Putamen (tissue), 1 donor: ENCODE measurements at places on chromosomes 6 and 20.

DNA sequence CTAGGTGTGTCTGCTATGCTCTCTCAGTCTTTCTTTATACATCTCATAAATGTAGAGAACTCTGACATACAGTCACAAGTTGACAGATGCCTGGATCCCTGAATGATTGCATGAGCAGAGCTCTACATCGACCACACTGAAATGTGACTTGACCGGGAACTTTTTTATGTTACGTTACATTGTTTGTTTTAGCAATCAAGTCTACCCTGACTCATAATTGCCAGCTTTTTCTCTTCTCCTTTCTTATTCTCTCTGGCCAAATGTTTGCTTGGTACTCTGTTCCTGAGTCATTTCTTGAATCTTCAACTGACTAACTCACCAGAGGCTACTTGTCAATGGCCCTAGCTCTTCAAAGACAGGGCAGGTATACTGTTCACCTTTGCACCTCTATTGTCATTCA, 213.6 kb upstream of the DTNBP1 start:
- no peak for DNase-seq

DNA sequence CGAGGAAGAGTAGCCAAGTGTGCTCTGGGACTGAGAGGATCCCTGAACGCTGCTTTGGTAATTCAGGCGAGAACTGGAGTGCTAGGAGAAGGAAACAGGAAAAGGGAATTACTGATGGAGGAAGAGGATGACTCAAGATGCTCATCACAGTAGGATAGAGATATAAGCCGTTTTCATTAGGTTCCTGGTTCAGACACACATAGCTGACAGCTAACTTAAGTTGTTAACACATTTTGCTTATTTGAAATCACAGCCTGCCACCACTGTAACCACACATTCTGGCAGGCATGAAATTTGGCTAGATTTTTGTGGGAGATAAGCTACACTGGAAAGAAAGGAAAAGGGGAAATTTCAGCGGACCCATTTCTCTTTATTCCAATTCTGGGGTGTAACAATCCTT, 138.2 kb upstream of the SLC22A16 start:
- no peak for DNase-seq

DNA sequence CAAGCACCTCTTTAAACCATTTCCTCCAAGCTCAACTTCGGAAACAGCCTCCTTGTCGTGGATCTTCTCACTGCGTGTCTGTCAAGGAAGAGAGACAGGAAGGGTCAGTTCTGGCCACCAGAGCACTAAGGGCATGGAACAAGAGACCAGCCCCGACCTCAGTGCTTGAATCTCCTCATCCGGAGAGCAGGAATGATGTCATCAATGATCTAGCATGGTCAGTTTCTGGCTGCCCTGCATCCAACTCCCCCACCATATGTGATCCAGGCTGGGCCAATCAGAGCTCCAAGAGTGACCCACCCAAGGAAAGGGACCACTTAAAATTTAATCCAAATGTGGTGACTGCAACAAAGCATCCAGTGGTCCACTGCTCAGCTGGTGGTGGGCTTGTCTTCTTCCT, 23.3 kb upstream of the DSN1 start:
- DNase-seq: no peak

- DNase-seq: no peak
Measured at GRCh38 chr20:43899274-43900120, 15.2 kb upstream of the TOX2 start.

DNA sequence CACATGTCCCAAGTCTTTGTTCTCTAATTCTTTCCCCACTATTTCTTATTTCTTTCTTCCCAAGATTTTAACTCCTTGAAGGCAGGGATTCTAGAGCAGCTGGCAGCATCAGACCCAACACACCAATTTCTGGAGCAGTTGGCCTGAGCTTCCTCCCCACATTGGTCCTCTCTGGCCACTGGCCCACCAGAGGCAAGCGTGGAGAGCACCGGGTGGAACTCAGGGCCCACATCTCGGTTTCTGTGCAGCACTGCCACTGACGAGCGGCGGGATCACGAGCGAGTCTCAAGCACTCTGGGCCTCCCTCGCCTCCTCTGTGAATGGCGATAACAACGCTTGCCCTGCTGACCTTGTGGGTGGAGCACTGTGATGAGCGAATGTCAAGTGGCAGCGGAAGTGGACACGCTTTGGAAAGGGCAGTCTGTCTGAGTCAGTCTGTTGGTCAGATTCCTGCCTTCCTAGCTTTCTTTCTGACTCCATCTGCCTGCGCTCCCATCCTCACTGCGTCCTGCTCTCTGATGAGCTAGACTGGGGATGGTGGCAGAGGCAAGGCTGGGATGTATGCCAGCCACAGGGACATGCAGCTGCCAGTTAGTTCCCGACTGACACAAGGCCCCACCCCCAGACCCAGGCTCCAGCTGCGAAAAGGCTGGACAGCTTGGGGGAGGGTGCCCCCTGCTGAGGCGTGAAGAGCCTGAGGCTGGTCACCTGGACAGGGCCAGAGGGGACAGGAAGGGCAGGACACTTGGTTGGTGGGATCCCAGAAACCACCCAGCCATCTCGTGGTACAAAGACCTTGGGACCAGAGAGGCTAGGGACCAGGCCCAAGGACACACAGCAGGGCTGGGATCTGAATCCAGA, 4.5 kb upstream of the SPDEF start:
- DNase-seq: no peak

DNA sequence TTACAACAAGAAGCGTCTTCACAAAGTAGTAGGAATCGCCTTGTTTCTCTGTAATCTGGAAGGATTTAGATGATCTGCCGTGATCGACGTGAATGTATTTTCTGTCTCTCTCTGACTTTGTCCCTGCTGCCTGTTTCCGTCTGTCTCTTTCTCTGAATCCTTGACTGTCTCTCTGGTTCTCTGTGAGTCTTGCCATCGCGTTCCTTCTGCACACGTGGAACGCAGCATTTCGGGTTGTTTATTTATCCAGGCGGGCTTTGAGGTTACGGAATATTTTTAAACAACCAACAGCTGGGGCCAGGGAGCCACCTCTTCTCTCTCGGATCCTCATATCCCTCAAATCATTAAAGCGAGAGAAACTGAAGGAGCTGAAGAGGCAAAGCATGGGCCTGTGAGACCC, 215.9 kb downstream of the ZDHHC14 start:
- no peak for DNase-seq

- DNase-seq: no peak
Measured at GRCh38 chr6:116514111-116514510, 2.7 kb downstream of the CALHM5 start.

- DNase-seq: no peak
Measured at GRCh38 chr20:58623579-58624473, 27.3 kb upstream of the STX16 start.

- no peak for DNase-seq
Measured at GRCh38 chr6:47628448-47629272, 69.7 kb upstream of the ADGRF4 start.

- no peak for DNase-seq
Measured at GRCh38 chr20:53413186-53413631, 180.4 kb downstream of the ZNF217 start.

DNA sequence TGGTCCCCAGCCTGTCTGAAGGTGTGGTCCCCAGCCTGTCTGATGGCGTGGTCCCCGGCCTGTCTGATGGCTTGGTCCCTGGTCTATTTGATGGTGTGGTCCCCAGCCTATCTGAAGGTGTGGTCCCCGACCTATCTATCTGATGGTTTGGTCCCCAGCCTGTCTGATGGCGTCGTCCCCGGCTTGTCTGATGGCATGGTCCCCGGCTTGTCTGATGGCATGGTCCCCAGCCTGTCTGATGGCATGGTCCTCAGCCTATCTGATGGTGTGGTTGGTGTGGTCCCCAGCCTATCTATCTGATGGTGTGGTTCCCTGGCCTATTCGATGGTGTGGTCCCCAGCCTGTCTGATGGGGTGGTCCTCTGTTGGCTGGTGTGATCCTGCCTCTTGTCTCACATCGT, 18.2 kb upstream of the MRGBP start:
- DNase-seq: no peak

DNA sequence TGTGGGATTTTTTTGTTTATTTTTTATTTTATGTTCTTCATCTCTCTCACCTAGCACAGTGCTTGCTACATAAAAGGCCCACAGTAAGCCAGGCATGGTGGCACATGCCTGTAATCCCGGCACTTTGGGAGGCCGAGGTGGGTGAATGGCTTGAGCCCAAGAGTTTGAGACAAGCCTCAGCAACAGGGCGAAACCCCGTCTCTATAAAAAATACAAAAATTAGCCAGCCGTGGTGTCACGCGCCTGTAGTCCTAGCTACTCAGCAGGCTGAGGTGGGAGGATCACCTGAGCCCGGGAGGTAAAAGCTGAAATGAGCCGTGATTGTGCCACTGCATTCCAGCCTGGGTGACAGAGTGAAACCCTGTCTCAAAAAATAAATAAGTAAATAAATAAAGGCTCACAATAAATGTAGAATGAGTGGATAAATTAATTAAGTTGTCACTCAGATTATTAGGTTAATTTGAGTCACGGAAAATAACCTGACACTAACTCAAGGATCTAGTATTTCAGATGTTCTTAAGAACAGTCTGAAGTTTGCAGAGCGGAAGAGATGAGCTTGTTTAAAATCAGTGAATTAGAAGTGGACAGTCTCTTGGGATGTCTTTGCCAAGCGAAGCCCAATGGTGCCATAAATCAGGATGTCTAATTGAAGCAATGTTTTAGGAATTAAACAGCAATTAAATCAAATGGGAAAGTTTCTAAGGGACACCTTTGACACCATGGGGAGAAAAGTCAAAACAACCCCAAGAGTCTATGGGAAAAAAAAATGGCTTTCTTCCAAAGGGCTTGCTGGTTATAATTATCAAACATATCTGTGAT, 214.4 kb downstream of the ZNF217 start:
- no peak for DNase-seq

GRCh38 chr20:59736366-59736765, 132.0 kb downstream of the PHACTR3 start:
- DNase-seq: no peak

DNA sequence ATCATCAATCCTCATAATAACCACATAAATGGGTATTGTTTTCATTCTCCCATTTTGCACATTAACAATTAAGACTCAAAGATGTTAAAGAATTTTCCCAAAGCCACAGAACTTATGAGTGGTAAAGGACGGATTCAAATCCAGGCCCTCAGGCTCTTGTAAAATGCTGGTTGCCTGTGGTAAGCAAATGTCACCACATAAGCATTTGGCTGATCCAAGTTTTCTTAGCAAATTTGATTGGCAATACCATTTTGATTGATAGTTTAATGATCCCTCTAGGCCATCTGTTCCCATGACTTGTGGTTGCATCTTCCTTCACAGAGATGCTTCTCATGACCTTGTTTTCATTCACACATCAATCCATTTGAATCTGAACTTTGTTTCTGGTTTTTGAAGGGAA, 252.0 kb upstream of the RIN2 start:
- DNase-seq: no peak

GRCh38 chr6:153959276-153959675, 79.8 kb upstream of the OPRM1 start:
- no peak for DNase-seq

DNA sequence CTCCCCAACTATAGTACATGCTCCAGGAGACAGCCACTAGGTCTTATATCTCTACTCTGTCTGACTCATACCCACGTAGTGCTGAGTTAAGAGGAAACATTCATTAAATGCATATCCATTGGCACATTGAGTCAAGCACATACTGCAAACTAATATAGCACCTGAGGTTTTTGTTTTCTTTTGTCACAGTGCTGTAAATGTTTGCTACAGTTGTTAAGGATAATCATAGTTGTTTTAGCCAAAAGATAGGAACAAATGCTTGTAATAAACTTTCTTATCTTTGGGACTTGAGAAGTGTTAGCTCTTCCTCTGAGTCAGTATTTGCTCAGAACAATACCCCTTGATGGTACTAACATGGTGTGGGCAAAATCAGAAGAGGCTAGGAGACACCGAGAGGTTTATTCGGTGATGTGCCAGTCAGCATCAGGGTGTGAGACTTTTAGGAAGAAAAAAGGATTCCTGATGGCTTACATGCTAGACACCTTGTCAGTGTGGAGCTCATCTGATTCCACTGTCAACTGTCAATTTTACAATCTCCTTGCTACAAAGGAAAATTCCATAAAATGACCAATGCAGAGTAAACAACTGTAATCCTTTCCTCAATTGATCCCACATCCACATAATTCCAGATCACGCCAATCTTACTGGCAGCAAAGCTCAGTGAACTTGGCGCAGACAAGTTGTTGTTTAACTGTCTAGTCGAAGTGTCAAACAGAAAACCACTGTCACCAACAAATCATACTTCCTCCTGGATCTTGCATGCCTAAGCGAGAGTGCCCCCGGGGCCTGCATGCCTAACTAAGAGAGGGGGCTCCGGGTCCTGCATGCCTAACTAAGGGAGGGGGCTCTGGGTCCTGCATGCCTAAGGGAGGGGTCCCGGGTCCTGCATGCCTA, 36.1 kb downstream of the ELOVL2 start:
- no peak for DNase-seq

DNA sequence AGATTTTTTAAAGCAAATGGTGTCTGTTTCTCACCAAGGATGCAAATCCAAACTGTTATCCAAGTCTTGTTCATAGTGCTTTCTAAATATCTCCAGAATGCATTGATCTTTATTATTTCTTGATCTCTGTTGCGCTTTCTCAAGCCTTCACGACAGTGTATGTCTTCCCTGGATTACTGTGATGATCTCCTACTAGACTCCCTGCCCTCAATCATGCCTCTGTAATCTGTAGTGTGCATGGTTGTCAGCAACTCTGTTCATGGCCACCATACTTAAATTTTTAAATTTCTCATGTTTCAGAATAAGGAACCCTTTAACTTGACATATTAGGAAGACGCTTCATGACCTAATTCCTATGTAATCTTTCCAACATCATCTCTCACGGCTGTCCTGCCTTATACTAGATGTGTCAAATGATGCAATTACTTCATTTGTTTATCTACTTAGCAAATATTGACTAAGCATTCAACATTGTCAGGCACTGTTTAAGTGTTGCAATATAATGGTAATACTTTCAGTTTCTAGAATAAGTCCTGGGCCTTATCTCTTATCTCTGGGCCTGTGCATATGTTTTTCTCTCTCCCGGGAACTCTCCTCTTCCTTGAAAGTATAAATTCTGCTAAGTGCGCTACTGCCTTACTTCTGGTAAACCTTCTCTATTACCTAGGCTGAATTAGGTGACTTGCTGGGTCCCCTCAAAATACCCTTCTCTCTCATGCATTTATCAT, 25.6 kb upstream of the AHI1 start:
- no peak for DNase-seq
